ENCODE measurements at places on chromosomes 3 and 15. TPM values are rescaled to one million over a fixed set of nuclear protein-coding genes. Genes with fewer than 3 reads are reported as not detected.
A peak's percentile ranks its signal among the peaks of the same experiment; 100 is the strongest.

OXTR gene
- total RNA-seq = 0.17 TPM

PRSS50 gene
- total RNA-seq = not detected

IP6K1 gene
- total RNA-seq = 61.5 TPM

CADM2 gene
- total RNA-seq = not detected

NAALADL2 gene
- total RNA-seq = not detected

WDR49 gene
- 0.79 TPM for total RNA-seq

ZIC4 gene
- not detected for total RNA-seq

DNA sequence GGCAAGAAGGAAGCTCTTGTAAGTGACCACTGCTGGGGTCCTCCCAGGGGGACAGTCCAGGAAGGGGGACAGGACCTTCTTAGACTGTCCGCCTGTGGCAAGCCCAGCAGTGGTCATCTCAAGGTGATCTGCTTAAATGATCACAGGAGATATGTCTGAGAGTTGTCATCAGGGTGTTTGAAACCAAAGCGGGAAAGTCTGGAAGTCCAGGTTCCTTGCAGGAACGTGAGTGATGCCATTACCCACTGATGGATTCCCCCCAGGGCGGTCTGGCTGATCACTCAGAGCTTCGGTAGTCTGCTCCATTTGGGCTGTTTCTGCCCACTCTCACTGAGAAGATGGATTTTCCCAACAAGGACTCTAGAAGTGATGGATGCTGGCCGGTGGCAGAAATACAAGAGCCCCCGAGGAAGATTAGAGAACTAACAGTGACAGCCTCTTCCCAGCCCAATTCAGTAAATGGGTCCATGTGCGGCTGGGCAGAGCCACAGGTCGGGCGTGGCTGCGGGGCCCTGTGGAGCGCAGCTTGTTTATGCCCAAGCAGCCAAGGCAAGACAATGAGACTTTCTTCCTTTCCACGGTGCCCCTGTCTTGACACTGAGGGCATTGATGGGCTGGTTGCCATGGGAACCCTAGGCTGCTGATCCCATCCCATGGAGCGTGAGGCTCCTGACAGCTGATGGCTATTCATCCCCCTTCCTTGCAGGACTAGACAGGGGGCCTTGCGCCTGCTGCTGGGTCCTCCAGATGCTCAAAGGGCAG, 9.5 kb downstream of the PCSK6 start:
- no peak for DNase-seq
- no peak overlapping the region for H3K4me3 ChIP-seq
- no peaks in the 10 kb centered on the region for H3K4me1 ChIP-seq
- no peak overlapping the region for H3K27ac ChIP-seq
- no peaks in the 10 kb centered on the region for H3K36me3 ChIP-seq

DNA sequence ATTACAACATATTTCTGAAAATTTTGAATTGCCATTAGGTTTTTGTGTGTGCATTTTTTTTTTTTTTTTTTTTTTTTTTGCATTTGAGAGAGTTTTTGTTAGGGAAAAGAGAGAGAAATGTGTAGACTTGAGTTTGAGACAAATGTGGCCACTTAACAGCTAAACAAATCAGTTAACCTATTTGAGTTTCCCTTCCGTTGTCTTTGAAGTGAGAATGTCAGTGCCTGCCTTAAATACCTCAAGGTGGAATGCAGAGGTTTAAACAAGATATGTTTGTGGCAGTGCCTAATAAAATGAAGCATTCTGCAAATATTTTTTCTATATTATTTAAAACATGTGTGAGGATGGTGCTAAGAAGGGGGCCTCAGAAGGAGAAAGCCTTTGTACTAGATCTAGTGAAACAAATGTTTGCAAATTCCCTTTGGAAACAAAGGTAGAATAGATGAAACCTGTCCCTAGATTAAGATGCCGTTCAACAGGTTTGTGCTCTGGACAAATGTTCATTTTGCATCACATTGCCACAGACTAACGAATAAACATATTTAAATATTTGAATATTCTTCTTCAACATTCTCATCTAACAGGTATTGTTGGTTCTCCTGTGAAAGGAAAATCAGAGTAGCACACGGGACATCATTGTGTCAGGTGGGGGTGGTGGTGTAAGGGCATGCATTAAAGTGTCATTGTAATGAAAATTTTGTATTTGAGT, 80.7 kb downstream of the SATB1 start:
- DNase-seq = no peak
- no peak overlapping the region for H3K4me3 ChIP-seq
- no peak overlapping the region for H3K27ac ChIP-seq
- peaks cover 3% of the 10 kb centered on the region for H3K27me3 ChIP-seq
- H3K4me1 ChIP-seq = no peaks in the 10 kb centered on the region
- H3K36me3 ChIP-seq = peaks cover 7% of the 10 kb centered on the region

GRCh38 chr3:159077860-159078259, 276.0 kb downstream of the MFSD1 start:
- DNase-seq = no peak
- no peaks in the 10 kb centered on the region for H3K36me3 ChIP-seq
- H3K27ac ChIP-seq = no peak overlapping the region

DNA sequence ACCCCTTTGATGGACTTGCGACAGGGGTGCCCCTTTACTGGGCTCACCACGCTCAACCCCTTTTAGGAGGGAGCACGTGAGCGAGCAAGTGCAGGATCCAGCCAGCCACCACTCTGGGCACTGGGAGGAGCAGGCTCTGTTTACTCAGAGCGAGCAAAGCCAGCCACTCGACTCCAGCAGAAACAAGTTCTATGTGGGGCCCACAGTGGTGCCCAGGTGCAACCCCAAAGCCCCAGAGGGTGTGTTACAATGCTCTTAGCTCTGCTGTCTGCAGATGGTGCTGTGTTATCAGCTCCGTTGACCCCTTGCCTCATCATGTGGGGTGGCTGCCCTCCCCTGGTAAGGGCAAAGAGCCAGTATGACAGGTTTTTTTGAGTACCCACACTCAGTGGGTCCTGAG, 120.3 kb upstream of the SUCLG2 start:
- H3K27me3 ChIP-seq = no peaks in the 10 kb centered on the region
- no peak overlapping the region for H3K4me3 ChIP-seq
- H3K36me3 ChIP-seq = no peaks in the 10 kb centered on the region
- DNase-seq = no peak
- H3K27ac ChIP-seq = no peak overlapping the region

- H3K4me3 ChIP-seq = no peak overlapping the region
- H3K36me3 ChIP-seq = peaks cover 20% of the 10 kb centered on the region
- H3K27ac ChIP-seq = no peak overlapping the region
- peaks cover 8% of the 10 kb centered on the region for H3K4me1 ChIP-seq
- no peak for DNase-seq
These were observed 342.2 kb downstream of the FOXP1 start for GRCh38 chr3:71241246-71241901.

- H3K4me1 ChIP-seq = peaks cover 20% of the 10 kb centered on the region
- DNase-seq = no peak
- no peaks in the 10 kb centered on the region for H3K27me3 ChIP-seq
These were observed 10.9 kb downstream of the LRRFIP2 start for GRCh38 chr3:37163262-37164015.

DNA sequence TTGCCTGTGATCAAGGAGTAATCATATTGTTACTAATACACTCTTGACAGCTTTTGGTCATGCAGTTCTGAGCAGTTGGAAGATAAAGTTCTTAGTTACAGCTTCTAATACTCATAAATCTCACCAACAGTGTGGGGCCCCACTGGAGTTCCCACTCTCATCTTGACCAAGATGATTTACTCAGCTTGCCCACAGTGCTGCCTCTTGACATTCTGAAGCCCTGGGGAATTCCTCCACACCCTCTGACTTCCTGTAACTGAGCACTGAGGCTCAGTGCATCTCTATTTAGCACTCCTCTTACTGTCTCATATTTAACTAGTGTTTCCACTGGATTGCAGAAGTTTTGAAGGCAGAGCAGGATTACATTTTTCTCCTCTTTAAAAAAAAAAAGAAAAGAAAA, 1.9 kb upstream of the ARL6IP5 start:
- no peaks in the 10 kb centered on the region for H3K36me3 ChIP-seq
- H3K27ac ChIP-seq = peak overlapping the region; percentile 92
- peaks cover 82% of the 10 kb centered on the region for H3K4me1 ChIP-seq
- peak overlapping the region; percentile 91 for H3K4me3 ChIP-seq
- peak; percentile 59 for DNase-seq
- no peaks in the 10 kb centered on the region for H3K27me3 ChIP-seq

GRCh38 chr15:41984622-41985021, 12.3 kb upstream of the EHD4 start:
- H3K4me1 ChIP-seq = no peaks in the 10 kb centered on the region
- no peak for DNase-seq
- H3K4me3 ChIP-seq = no peak overlapping the region
- no peaks in the 10 kb centered on the region for H3K36me3 ChIP-seq
- H3K27me3 ChIP-seq = no peaks in the 10 kb centered on the region

GRCh38 chr3:9298236-9298635, 48.8 kb upstream of the SRGAP3 start:
- peaks cover 4% of the 10 kb centered on the region for H3K27me3 ChIP-seq
- H3K36me3 ChIP-seq = no peaks in the 10 kb centered on the region
- DNase-seq = no peak
- H3K4me3 ChIP-seq = no peak overlapping the region

GRCh38 chr3:62529230-62529629, 155.9 kb upstream of the FEZF2 start:
- H3K27me3 ChIP-seq = no peaks in the 10 kb centered on the region
- no peaks in the 10 kb centered on the region for H3K4me1 ChIP-seq
- no peak overlapping the region for H3K4me3 ChIP-seq
- DNase-seq = no peak

- no peak for DNase-seq
- peaks cover 4% of the 10 kb centered on the region for H3K36me3 ChIP-seq
- H3K4me1 ChIP-seq = peaks cover 2% of the 10 kb centered on the region
These were observed 11.2 kb downstream of the NCKIPSD start for GRCh38 chr3:48674505-48674904.

DNA sequence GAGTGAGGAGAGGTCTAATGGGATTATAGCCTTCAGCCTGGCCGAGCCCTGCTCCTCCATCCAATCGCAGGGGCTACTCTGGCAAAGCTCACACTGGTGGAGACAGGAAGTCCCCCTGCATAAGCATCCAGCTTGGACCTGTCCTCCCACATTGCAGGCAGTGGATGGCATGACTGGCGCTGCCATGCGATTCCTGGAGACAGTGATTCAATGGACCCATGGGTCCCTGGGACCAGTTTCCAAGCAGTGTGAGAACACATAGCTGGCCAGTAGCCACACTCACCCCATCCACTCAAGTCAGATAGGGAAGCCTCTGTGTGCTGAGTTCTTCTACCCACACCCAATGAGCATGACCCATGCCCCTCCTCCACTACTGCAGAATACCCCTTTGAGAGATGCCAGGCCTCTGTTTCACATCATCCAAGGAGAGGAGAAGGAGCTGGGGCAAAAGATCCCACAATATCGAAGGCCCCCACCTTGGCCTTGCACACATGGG, 18.1 kb upstream of the POC1A start:
- H3K27ac ChIP-seq = no peak overlapping the region
- H3K4me3 ChIP-seq = no peak overlapping the region
- no peaks in the 10 kb centered on the region for H3K27me3 ChIP-seq
- no peaks in the 10 kb centered on the region for H3K4me1 ChIP-seq

GRCh38 chr15:61746589-61746988, 313.7 kb downstream of the VPS13C start:
- H3K27ac ChIP-seq = no peak overlapping the region
- H3K4me1 ChIP-seq = no peaks in the 10 kb centered on the region
- DNase-seq = no peak
- H3K36me3 ChIP-seq = no peaks in the 10 kb centered on the region

DNA sequence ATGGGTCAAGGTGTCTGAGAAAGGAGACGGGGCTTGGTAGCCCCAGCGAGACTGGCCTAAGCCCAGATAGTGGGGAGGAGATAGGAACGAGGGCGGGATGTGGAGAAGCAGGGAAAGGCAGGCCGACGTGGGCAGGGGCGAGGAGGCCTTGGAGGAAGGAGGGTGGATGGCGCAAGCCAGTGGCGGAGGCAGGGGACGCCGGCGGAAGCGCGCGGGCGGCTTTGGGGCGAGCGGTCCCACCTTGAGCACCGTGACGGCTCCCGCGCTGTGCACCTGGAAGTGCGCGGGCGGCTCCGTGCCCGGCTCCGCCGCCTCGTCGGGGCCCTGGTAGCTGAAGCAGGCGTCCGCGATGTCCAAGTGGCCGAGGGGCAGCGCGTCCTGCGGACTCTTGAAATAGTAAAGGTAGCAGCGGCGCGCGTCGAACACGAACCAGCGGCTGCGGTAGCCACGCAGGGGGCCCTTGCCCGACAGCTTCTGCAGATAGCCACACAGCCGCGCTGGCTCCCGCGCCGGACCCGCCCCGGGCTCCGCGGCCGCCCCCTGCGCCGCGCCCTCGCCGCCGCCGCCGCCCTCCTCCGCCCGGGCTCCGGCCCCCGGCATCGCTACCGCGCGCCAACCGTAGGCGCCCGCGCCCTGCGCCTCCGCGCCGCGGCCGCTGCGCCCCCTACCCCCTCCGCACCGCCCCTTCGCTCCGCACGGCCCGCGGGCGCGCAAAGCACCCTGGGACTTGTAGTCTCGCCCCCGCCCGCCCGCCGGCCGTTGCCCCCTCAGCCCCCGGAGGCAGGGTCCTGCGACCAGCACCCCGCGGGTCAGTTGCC, at the start of gene TBC1D2B:
TSS of gene TBC1D2B (minus strand) at position 659 of the 818 bp plus-strand sequence. CDS start at position 600, 59 bp downstream.
- H3K27ac ChIP-seq = peak within 1 kb of the TSS; percentile 77
- peak within 1 kb of the TSS; percentile 88 for H3K4me3 ChIP-seq
- DNase-seq = peak; percentile 73
- H3K4me1 ChIP-seq = peaks cover 44% of the 10 kb centered on the region

- no peak for DNase-seq
- no peaks in the 10 kb centered on the region for H3K36me3 ChIP-seq
- no peaks in the 10 kb centered on the region for H3K4me1 ChIP-seq
- H3K27me3 ChIP-seq = no peaks in the 10 kb centered on the region
These were observed 880.6 kb upstream of the ARPP21 start for GRCh38 chr3:34758630-34759261.

DNA sequence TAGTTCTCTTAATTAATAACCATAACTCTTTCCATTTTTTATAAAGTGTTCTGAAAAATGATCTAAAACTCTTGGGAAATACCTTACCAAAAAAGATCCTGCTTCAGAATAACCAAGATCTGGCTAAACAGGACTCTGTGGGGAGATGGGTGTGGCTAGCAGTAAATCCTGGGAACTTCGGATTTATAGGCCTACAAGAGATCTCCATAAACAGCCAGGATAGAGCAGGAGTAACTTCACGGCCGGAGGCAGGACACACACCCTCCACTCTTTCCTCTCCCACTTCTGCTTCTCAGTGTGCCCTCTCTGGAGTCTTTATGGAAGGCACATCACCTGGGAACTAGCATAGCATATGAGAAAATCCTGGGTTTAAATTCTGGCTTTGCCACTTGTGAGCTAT, 309.4 kb upstream of the SOX2 start:
- no peak for DNase-seq
- H3K27me3 ChIP-seq = no peaks in the 10 kb centered on the region
- H3K36me3 ChIP-seq = no peaks in the 10 kb centered on the region
- no peak overlapping the region for H3K27ac ChIP-seq

DNA sequence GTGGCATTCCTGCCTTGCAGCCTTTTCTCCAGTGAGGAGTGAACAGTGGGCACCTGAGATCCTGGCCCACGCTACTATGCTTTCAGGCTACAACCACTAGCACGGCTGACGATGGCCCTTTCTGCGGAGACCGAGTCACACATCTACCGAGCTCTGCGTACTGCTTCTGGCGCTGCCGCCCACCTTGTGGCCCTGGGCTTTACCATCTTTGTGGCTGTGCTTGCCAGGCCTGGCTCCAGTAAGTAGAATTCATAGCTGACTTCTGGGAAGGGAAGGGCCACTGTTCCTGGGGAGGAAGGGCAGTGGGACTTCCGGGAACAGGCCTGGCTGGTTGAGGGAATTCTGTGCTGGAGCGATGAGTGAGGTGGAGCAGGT, 648 bp downstream of the CYB561D2 start:
- H3K36me3 ChIP-seq = peaks cover 50% of the 10 kb centered on the region
- no peaks in the 10 kb centered on the region for H3K27me3 ChIP-seq
- peaks cover 47% of the 10 kb centered on the region for H3K4me1 ChIP-seq
- H3K27ac ChIP-seq = peak overlapping the region; percentile 93

Data from CD4-positive, CD25-positive, alpha-beta regulatory T cell (primary cell).